Activated CD4-positive, alpha-beta T cell treated with anti-CD3 and anti-CD28 coated beads, Interleukin-10, Interleukin-2, amounts not matched to agents 100 ng/mL and 50 ng/mL, durations not matched to agents 16 hours and 8 hours (primary cell): ENCODE measurements at places on chromosomes 2 and 18.
A peak's percentile ranks its signal among the peaks of the same experiment; 100 is the strongest.

DNA sequence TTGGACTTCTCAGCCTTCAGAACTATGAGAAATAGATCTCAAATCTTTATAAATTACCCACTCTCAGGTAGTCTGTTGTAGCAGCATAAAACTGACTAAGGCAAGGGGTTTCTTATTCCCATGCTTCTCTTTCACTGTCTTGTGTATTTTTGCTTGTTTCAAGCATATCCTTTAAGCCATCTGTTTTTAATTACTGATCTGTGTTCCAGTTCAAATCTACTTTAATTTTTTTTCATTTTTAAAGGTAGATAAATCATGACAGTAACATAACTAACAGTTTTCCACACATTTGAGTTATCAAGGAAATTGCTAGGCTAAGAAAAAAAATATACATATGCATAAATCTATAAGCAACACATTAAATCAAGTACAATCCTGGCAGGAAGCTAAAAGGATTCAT lies 317.9 kb upstream of the TNP1 start:
- no peak for DNase-seq

DNA sequence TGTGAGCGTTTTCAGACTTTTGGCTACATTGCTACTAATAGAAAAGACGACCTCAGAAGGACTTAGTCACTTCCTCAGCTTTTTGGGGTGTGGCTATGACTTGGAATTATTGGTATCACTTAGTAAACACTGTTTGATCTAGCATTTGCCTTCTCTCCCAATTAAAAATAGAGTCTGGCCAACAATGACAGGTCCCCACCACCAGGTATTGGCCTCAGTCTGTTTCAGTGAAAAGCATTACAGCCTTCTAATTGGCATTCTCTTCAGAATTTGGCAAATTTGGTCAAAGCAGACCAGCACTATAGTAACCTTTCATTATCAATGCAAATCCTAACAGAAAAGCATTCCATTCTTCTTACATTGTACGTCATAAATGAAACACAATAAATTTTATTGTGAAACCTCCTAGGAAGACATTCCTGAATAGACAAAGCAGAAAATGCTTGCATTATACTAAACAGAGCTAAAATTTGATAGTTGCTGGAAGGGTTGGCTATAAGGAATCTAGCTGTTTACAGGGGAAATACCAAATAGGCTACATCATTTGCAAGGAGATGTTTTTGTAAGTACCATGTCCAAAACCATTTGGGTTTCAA lies 613.9 kb downstream of the IRS1 start:
- no peak for DNase-seq

- DNase-seq, result no peak
Observed at GRCh38 chr2:45915523-45915922, 264.0 kb downstream of the PRKCE start.

DNA sequence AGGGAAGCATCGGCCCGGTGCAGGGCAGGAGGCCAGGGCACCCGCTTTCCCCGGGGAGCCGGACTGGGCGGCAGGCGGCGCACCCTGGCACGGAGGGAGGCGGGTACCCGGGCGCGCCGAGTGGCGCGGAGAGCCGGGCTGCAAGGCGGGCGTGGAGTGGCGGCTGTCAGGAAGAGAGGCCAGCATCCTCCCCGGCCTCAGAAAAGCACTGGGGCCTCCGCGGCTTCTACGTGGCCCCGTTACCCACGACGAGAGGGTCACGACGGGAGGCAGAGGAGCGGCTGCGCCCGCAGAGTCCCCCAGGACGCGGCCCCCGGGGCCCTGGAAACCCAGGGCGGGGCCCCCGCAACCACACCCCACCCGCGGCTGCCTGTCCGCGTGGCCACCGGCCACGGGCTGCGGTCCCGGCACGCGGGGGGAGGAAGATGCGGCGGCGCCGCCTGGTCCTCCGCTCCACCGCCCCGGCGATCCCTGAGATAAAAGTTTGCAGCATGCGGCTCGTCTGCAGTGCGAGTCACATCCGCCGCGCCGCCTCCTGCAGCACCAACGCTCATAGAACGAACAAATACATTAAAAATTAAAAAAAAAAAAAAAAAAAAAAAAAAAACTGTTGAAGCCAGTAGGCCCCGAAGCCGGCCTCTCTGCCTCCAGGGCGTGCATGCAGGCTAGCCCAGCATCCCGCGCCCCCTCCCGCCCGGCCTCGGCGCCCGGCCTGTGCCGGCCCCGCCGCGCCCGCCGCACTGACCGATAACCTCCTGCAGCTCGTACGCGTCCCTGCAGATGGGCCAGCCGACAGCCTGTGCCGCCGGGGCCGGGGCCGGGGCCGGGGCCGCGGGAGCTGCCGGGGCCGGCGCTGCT lies 683 bp downstream of the STK39 start:
- peak; percentile 81 for DNase-seq

DNA sequence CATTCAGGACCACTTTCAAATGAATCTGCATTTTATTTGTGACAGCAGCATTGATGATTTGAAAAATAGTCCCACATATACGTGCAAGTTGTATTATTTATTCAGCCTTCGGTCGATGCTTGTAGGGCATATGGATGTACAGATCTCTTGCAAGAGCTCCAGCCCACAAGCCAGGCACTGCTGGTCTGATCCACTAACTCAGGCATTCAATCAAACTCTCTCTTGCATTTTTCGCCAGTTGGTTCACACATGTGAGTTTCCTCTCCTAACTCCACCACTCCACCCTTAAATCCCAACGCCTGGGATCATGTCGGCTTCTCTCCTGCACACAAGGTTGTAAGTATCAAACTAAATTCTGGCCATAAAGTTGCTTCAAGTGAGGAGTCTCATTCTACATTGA lies 318.7 kb downstream of the CYP26B1 start:
- DNase-seq, result no peak

DNA sequence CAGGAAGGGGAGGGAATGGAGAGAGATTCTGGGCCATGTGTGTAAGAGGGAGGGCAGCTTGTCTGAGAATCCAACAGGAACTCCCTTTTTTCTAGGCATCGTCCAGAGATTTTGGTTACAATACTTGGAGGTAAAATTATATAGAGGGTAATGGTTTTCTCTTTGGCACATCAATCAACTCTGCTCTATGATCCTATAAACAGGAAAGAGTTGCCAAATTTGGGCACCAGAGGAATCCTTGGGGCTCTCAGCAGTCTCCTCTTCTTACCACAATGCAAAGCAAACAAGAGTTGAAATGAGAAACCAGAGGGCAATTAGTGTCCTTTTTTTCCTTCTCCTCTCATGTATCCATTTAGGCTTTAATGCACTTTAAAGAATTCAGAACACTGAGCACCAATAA lies 243.4 kb downstream of the SLC8A1 start:
- no peak for DNase-seq

DNA sequence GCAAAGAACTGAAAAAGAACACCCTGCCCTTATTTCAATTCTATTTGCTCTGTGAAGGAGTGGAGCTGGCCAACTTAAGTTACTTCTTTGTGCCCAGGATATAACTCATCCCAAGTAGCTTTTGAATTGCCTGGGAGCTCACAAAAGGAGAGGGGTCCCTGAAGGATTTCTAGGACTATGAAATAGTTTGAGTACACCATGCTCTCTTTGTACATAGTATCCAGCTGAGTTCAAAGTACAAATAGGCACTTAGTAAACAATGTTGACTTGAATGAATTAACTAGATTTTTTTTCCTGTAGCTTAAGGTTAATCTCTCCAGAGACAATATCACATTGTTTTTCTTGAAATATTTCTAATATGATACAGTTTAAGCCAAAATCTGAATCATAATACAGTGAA lies 47.7 kb downstream of the ZC3H15 start:
- no peak for DNase-seq

DNA sequence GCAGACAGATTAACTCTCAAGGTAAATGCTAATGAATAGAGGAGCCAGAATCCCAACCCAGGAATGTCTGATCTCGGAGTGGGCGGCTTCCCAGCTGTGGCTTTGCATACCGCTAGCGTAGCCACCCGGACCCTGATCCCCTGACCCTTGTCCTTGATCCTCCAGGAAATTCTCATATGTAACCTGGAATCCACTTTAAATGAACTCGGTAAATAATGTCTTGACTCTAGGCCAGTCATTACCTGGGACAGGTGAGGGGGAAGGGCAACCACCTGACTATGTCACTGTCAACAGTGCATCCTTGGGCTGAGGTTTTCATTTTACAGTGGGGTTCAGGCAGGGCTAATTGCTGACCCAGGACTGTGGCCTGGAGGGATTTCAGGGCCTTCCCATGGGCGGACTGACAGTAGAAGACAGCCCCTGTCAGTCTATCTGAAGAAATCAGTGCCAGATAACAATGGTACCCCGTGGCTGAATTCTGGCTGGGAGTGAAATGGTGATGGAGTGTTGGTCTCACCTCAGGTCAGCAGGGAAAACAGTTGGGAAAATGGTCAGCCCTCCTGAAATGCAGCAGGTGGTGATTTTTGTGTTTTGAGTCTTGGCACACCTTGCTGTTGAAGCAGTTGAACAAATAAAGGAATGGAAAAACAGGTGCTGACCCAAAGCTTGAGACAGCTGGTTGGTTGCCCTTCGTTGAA lies 9.6 kb downstream of the ACKR3 start:
- DNase-seq, result no peak

DNA sequence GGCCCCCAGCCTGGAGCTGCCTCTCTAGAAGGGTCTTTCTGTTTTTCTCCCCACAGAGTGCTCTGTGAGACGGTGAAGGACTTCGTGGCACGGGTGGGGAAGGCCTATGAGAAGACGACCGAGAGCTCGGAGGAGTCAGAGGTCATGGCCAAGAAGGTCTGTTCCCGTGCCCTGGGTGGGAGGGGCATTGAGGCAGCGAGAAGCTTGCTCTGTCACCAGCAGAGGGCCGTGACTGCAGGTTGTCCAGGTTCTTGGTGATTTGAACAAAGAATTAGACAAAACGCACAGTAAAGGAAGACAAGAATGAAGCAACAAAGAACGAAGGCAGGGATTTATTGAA lies 93.9 kb downstream of the DGKD start:
- no peak for DNase-seq

DNA sequence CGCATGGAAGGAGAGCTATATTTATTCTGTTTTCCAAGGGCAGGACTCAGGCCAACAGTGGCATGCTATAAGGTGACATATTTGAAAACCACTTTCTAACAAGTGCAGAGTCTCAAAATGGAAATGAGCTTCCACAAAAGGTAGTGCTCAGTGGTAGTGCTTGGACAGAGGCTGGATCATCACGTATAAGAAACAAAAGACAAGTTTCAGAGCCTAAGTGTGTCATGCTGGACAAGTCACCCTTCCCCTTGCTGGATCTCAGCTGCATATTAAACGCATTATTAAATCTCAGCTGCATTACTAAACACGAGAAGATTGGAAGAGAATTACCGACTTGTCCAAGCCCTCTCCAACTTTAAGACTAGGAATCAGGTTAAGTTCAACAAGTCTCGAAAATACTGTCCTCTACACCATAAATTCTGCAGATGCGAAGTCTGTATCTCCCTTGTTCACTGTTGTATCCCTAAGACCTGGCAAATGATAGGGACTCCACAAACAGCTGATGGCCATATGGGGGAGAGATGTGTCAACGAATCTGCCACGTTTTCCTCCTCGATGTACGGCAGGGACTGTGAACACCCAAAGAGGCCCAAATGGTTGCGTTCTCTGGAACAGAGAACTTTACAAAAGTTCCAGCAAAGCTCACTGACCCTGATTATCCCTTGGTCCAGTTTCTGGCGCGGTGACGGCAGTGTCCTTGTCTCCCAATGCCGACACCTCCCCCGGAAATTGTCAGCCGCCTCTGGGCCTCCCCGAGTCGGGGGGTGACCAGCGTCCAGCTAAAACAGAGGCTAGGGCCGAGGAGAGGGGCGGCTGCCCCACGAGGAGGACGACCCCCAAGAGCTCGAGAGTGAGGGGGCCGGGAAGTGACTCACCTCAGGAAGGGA lies 611 bp downstream of the NOL10 start:
- DNase-seq, result peak; percentile 21

DNA sequence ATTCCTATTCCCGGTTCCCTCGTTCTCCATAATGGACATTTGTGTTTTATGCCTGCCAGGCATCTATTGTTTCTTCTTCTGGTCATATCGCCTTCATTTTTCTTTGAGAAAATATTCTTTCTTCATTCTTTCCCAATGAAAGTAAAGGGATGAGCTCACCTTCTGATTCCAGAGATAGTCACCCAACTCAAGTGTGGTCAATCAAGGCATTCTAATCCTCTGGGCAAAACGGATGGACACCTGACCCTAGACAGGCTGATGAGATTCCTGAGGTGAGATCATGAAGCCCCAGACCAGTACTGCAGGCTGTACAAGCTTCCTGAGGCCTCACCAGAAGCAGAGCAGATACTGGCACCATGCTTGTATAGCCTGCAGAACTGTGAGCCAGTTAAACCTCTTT lies 52.8 kb downstream of the GAD1 start:
- no peak for DNase-seq

DNA sequence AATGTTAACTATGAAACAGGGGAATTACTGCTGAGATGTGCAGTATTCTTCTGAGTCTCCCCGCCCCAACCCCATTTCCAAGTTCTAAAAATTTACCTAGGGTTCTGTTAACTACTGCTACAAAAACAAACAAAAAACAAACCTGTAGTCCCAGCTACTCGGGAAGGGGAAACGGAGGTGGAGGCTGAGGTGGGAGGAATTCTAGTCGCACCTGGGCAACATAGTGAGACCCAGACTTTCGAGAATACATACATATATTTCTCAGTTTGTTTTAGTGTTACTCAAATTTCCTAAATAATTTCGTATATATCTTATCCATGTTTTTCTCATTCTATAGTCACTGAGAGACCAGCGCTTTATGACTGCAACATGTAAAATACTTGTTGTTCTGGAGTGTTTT lies 989 bp downstream of the STAM2 start:
- no peak for DNase-seq
